Activated CD8-positive, alpha-beta T cell treated with anti-CD3 and anti-CD28 coated beads, Interleukin-2, amount 10 ng/mL, durations not matched to agents 7 days and 5 days (primary cell): ENCODE measurements at places on chromosomes 4 and X. TPM values are rescaled to one million over a fixed set of nuclear protein-coding genes. Genes with fewer than 3 reads are reported as not detected.

Gene RADX
- 3.6 TPM for total RNA-seq

- no peaks in the 10 kb centered on the region for H3K36me3 ChIP-seq
- no peaks in the 10 kb centered on the region for H3K4me1 ChIP-seq
- no peak for DNase-seq
- no peaks in the 10 kb centered on the region for H3K27me3 ChIP-seq
- no peak overlapping the region for H3K4me3 ChIP-seq
Observed at GRCh38 chr4:22969287-22969896, 276.7 kb downstream of the GBA3 start.

DNA sequence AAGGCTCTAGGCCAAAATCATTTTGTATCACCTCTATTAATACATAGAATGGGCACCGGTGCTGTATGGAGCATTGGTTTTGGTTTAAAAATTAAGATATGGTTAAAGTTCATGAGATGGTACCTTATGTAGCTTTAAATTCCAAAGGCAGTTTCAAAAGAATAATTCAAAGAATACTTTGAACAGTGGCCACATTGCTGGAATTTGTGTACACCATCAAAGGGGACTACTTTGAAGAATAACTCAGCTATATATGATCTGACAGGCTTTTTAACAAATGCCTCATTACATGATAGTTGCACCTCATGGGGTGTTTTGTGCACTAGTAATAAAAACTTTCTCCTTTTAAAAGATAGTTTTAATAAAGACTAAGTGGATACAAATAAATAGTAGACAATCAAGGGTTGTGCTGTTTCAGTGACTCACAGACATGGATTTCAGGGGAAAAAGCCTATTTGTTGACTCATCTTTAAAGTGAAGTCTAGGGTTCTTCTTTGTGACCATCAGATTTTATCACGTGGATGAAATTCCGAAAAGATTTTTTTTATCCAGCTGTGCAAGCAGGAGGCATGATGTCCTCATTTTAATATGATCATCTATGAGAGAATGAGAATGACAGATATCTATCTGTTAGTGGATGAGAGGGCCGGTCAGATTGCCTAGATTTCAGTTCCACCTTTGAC, 12.8 kb downstream of the MTM1 start:
- H3K27me3 ChIP-seq = no peaks in the 10 kb centered on the region
- no peak overlapping the region for H3K4me3 ChIP-seq

DNA sequence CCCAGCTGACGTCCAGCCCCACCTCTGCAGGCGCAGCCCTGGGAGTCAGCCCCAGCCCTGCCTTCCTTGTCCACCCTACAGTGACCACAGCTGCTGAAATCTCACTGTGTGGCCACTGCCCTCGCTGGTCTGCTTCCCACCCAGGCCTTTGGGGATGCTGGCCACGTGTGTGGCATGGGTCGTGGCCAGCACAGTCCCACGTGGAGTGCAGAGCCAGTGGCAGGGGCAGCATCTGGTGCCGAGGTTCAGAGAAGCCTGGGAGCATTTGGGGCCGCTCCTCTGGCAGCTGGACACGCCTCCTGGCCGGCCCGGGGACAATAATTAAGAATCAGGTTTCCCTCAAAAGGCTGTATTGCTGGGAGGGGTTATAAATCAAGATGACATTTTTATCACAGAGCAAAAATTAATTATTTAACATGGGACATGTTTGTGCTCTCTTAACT, 92.1 kb downstream of the HMX1 start:
- H3K4me3 ChIP-seq = no peak overlapping the region
- H3K4me1 ChIP-seq = no peaks in the 10 kb centered on the region
- DNase-seq = no peak
- H3K36me3 ChIP-seq = no peaks in the 10 kb centered on the region
- H3K27me3 ChIP-seq = no peaks in the 10 kb centered on the region
- no peak overlapping the region for H3K27ac ChIP-seq

DNA sequence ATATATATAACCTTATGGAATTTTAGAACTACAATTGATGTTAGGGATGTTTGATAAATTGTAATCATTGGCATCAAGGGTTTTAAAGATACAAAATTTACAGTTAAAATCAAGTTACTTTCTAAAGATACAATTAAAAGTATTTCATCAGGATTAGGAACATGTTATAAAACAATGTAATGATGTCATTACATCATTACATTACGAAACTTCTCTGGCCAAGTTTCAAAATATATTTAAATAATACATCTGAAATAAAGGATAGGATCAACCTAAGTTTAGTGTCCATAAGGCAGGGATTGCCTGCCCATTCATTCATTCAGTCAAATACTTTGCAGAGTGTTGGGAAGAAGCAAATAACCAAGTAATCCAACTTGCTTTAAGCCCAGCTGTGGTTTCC, 75.1 kb downstream of the TENM3 start:
- no peak overlapping the region for H3K27ac ChIP-seq
- DNase-seq = no peak
